ENCODE measurements at places on chromosomes 12 and 14.

DNA sequence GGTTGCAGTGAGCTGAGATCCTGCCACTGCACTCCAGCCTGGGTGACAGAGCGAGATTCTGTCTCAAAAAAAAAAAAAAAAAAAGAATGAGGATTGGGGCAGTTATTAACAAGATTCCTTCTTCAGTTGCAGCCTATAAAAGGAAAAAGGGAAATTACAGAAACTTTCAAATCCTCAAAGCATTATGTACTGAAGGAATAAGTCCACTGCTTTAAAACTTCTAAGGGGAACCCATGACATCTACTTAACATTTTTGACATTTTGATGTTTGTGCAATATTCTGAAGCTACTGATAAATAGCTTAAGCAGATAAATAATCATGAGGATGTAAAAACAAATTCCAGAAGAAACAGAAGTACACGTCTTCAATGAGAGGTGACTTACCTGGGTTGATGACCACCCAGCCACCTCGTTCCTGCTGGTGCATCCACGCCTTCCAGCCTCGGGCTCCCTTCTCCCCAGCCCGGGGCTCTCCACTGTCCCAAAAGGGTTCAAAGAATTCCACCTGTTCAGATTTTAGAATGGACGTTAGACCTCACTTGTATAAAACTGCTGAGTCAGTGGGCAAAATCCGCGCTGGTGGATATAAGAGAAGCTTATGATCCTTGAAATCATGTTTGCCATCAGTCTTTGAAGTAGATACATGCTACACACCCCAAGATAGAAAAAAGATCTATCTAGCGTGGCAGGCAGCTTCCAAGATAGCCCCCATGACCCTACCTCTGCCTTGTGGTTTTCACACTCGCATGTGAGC is 33.7 kb downstream of the NRDE2 start:
- DNase-seq, result no peak

DNA sequence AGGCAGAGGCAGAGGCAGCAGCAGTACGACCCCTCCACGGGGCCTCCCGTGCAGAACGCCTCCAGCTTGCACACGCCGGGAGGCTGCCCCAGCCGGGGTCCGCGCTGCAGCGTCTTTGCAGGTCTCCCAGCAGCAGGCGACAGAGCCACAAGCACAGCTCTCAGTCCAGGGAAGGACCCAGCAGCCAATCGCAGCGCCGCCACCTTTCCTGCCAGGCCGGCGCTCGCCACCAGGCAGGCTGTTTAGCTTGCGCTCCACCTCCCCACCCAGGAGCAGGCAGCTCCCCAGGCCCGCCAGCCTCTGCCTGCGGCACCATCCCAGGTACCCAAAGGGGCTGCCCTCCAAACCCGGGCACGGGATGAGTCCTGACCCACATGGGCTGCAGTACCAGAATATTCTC is 25.2 kb downstream of the DDX51 start:
- DNase-seq, result no peak

GRCh38 chr14:86221000-86221399 is 691.1 kb downstream of the FLRT2 start:
- no peak for DNase-seq

GRCh38 chr12:62552906-62553556 is 86.4 kb downstream of the MON2 start:
- DNase-seq, result no peak

GRCh38 chr12:74259199-74259598 is 278.4 kb upstream of the ATXN7L3B start:
- no peak for DNase-seq

DNA sequence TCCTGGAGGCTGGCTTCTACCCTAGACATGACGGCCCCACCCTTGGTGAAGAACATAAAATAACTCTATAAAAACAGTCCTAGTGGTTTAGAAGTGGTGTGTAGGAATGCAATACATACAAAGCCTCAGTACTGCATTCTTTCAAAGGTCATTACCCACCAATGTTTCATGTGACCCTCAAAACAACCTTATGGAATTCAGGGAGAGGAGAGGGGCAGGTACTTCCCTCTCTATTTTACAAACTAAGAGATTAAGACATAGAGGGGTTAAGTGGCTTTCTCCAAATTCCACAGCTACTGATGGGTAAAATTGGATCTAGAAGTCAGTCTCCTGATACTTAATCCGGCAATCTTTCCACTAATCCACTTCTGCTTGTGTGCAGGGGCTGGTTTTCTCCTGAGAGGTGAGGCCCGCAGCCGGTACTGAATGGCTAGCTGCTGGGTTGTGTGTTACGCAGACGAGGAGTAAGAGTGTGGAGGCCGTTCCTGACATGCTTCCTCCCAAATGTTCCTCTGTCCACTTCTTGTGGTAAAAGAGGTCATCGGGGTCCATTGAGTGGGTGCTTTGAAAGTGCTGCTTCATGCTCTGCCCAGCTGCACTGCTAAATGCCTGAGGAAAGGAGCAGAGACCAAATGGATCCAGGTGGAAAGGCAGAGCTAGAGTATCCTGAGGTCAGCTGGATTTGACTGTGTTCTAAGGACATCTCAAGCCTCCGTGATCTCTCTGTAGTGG is 16.2 kb downstream of the SLC7A8 start:
- DNase-seq, result no peak

- DNase-seq, result no peak
Observed at GRCh38 chr14:65753061-65753460, 340.5 kb downstream of the FUT8 start.

- DNase-seq, result no peak
Observed at GRCh38 chr14:69291891-69292561, 32.1 kb downstream of the GALNT16 start.

- DNase-seq, result peak; percentile 74
Observed at GRCh38 chr12:108772247-108772646, 40.9 kb upstream of the CORO1C start.

- DNase-seq, result peak; percentile 76
Observed at GRCh38 chr14:34227834-34228649, 234.0 kb downstream of the SPTSSA start.

DNA sequence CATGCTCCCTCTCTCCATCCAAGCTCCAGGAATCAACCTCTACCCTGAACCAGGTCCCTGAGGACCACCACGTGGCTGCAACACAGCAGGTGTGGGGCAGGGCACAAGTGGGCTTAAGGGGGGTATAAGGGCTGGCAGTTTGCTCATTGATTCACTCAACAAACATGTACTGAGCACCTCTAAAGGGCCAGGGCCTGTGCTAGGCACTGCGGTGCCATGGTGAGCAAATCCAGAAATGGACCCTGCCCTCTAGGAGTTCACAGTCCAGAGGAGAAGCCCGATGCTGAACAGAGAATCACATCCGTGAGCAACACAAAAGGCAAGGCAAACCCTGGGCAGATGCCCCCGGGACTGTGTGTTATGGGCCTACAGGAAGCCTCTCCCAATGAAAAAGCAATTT is 6.5 kb upstream of the AQP2 start:
- DNase-seq, result no peak

- peak; percentile 72 for DNase-seq
Observed at GRCh38 chr14:21106498-21107282, 5.8 kb downstream of the TMEM253 start.

DNA sequence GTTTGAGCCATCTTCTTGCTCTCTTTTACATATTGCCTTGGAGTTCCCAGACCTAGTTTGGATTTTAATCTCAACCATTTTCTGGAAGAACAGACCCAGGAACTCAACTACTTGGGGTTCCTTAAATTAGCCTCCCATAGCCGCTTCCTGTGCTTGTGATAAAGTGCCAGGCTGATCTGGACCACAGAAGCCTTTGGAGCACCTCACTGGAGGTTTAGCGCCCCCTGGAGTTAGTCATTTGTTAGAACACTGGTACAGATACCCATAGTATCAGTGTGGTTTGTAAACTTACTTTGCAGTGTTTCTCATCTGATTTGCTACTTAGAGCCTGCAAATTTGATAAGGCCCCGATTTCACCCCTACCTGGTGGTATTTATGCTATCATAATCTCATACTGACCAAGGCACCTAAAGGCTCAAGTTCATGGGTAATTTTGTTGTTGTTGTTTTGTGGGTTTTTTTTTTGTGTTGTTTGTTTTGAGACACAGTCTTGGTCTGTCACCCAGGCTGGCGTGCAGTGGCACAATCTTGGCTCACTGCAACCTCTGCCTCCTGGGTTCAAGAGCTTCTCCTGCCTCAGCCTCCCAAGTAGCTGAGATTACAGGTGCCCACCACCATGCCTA is 3.7 kb downstream of the UNC119B start:
- DNase-seq, result peak; percentile 81

- DNase-seq, result peak; percentile 60
Observed at GRCh38 chr12:128817111-128818015, 6.4 kb downstream of the SLC15A4 start.

GRCh38 chr12:42507081-42507480 is 82.5 kb downstream of the PRICKLE1 start:
- DNase-seq, result no peak

DNA sequence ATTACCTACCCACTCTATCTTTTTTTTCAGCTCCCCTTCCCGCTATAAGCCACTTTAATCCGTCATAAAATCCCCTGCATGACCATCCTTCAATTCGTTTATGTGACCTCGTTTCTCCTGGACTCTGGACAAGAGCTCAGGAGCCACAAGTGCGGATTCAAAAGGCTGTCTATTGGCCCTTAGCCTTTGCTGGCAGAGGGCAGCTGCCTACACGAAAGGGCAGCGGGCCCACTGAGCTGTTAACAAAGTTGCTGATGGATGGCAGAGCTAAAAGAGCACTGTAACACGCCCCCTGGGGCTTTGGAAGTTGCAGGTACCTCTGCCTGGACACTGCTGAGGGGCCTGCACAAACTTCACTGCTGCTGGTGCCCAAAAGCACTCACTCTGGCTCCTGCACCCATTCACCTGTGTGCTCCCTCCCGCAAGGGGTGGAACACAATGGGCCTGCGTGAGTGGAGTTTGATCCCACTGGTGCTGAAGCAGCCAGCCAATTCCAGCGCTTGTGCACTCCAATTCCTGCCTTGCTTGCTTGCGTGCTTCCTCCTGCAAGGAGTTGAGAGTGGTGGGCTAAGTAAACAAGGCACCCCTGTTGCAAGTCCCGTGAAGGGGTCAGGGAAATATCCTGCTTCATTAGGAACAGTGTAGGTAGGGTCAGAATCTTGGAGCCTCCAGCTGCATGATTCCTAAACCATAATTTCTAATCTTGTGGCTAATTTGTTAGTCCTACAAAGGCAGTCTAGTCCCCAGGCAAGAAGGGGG is 10.6 kb upstream of the DRAM1 start:
- no peak for DNase-seq

DNA sequence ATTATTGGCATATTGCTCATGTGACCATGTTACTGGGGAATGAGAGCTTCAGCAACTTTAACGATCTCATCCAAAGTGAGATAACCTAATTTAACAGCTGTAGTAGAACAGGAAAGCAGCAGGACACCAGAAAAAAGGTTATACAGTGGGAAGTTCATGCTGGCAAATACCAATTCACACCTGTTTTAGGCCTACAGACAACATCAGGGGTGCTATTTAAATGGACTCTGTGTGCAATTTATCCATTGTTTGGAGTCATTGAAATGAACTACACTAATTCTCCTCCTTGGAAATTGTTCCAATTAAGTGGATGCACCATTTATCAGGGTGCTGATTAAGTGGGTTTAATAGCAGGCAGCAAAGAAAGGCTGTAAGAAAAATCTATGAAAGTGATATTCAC is 424.4 kb upstream of the LMO3 start:
- no peak for DNase-seq

GRCh38 chr12:52246720-52247621 is 13.9 kb downstream of the KRT7 start:
- DNase-seq, result no peak

DNA sequence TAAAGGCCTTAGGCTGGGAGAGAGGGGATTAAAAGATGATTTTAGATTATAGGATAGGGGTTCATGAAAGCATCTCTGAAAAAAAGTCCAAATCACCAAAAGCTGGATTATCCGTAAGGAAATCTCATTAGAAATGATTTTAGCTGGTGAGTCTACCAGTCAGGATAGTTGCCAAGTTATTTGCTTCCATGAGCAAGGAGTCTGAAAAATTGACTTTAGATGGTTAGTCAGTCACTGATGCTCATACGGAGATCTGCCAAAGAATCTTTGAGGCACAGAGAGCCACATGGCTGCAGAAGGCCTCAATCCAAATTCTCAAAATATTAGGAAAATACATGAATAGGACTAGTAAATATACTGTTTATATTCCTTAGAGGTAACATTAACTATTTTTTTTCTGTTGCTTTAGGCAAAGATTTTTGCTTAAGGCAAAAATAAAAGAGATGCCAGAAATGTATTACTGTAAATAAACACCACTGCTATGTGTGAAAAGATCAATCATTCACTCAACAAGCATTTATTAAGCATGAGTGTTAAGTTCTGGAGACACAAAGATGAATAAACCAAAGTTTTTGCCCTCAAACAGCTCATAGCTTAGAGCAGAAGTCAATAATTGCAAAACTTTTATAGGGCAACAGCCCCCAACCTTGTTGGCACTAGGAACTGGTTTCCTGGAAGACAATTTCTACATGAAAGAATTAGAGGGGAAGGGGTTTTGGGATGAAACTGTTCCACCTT is 105.2 kb downstream of the BBS10 start:
- no peak for DNase-seq

- DNase-seq, result no peak
Observed at GRCh38 chr14:35385042-35385839, 19.3 kb downstream of the NFKBIA start.

GRCh38 chr14:104429291-104429861 is 150.2 kb upstream of the C14orf180 start:
- DNase-seq, result peak; percentile 16

GRCh38 chr12:27975222-27976136 is 2.9 kb upstream of the PTHLH start:
- DNase-seq, result peak; percentile 45

- DNase-seq, result no peak
Observed at GRCh38 chr14:101932673-101933072, 31.7 kb upstream of the DYNC1H1 start.

DNA sequence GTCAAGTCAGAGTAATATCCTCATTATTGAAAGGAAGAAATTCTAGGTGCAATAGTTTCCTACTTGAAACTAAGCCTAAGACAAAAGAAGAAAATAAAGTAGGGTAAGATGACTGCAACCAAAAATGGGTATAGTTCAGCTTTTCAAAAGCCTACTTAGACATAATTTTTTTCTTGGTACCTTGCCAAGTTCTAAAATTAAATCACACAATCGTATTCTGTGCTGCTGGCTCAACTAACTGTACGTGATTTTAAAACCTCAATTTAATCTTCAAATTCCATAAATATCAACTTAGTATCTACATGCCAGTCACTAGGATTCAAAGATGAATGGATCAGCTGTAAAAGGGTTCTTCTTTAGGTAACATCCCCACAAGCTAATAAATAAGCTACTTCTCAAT is 56.9 kb downstream of the SCAF11 start:
- no peak for DNase-seq

GRCh38 chr14:80456209-80456608 is 244.9 kb upstream of the DIO2 start:
- DNase-seq, result no peak

Data from GM13976 (cell line).